Activated naive CD4-positive, alpha-beta T cell treated with anti-CD3 and anti-CD28 coated beads, Interleukin-2, amount 50 U/mL, for 16 hours (primary cell): ENCODE measurements at places on chromosomes 4 and X.

DNA sequence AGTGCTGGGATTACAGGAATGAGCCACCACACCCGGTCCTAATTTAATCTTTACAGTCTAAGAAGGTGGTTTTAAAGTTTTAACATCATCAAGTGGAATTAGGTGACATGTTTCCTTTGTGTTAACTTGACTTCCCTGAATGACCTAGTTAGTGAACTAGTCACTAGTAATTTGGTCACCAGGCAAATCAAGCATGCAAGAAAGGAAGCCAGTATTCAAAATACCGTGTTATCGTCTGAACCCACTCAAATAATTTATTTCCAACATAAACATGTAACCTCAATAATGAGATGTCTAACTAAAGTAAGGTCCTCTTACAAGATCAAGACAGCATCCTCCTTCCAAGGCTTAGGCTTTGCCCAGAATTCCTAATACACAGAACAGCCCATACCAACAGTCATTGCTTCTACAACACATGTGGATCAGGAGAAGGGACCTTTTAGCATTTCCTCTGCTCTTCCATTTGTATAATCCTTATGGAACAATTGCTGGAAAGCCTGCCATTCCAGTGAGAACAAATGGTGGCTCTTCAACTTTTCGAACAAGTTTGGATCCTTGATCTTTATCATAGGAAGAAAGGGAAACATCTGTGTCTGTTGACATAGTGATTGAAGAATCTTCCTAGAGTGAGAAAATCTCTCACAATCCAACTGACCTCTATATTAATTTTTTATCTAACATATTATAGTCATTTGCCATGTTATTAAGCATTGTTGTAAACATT is 97.2 kb downstream of the ANXA3 start:
- no peak for DNase-seq

DNA sequence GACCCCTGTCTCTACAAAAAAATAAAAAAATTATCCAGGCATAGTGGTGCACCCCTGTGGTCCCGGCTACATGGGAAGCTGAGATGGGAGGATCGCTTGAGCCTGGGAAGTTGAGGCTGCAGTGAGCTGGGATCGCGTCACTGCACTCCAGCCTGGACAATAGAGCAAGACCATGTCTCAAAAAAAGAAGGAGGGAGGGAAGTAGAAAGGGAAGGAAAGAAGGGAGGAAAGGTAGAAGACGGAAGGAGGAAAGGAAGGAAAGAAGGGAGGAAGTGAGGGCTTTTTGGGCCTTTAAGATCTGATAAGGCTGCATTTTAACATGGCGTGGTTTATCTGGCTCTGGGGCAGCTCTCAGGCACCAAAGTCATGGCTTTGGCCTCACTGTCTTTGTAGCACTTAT is 10.4 kb downstream of the PDK3 start:
- DNase-seq = no peak

GRCh38 chr4:94338681-94339351 is 3.8 kb downstream of the HPGDS start:
- no peak for DNase-seq

DNA sequence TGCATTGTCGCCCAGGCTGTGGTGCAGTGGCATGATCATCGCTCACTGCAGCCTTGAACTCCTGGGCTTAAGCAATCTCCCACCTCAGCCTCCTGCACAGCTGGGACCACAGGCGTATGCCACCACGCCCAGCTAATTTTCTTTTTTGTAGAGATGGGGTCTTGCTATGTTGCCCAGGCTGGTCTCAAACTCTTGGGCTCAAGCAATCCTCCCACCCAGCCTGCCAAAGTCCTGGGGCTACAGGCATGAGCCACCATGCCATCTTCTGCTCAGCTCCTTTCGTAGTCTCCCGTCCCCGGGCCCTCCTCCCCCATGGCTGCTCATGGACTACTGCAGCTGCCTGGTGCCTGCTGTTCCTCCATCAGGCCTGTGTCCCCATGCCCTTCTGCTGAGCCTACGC is 58.1 kb downstream of the TAPT1 start:
- DNase-seq = no peak

GRCh38 chr4:183732296-183732695 is 73.2 kb downstream of the TRAPPC11 start:
- no peak for DNase-seq

GRCh38 chr4:6601661-6602250 is 26.8 kb downstream of the MAN2B2 start:
- DNase-seq = no peak

GRCh38 chrX:68307769-68308168 is 125.5 kb downstream of the OPHN1 start:
- no peak for DNase-seq
